ENCODE measurements at places on chromosomes 6 and 20.

DNA sequence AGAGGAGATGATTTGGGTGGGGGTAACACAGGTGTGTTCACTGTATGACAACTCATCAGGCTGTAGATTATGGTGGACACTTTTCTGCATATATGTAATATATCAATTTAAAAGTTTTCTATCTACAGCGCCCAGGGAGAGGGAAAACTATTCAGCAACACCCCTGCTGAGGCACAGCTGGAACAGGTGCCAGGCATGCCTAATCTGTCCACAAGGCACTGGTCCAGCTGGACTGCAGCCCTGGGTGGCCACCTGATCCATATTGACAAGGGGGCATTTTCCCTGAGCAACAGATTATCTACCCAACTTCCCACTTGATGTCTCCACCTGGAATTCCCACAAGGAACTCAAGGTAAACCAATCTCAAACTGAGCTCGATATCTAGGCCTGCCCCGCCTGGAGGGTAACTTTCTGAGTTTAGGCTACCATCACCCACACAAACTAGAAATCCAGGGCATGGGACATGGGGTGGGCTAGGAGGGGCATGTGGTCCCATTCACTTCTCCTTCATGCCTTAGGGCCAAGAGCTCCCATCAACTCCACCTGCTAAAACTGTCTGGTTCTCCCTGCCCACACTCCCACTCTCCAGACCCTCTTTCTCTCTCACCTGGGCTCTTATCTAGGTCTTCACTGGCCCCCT lies 4.6 kb downstream of the SLC22A16 start:
- DNase-seq = no peak

DNA sequence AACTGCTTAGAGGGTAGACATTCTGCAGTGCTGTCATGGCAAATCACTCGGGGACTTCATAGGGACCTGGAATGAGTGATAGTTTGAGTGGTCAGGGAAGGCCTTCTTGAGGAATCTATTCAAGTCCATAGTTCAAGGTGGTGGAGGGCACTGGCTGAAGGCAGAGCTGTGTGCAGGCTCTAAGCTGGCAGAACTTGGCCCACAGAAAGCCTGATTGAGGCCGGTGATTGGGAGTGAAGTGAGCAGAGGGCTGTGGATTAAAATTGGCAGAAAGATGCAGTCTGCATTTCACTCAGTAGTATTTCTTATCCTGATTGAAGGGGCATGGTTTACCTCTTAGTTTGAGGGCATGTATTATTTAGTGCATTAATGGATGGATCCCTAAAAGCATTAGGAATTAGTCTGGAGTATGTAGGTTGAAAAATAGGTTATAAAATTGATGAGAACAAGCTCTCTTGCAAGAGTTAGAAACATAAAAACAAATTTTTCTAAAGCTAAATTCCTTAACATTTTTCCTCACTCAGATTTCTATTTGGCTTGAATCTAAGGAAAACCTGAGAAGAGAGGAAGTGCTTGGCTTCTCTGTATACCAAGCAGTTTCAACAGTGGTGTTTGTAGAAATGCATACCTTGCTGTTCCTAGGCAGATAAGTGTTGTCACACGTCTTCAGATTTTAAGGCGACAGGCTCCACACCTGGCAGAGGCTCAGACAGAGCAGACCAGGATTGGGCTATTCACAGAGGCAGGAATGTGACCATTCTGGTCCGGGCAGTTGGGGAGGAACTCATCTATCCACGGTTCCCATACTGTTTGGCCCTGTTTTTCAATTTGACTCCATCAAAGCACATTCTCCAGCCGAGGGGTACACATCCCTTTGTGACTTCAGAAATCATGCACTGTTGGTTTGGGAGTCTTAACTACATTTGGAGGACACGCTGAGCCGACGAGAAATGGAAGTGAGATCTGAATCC lies 45.2 kb downstream of the UTRN start:
- DNase-seq = no peak

DNA sequence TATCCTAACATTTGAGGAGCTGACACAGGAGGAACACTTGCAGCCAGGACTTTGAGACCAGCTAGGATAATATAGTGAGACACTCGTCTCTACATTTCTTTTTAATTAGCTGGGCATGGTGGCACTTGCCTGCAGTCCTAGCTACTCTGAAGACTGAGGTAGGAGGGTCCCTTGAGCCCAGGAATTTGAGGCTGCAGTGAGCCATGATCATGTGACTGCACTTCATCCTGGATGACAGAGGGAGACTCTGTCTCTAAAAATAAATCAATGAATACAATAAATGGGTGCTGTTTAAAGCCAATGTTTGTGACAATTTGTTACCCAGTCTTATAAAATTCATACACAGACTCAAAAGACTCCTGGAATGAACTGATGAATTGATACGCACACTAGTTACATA lies 1.8 kb upstream of the HLA-G start:
- DNase-seq = no peak

- peak; percentile 56 for DNase-seq
These were observed 336.9 kb downstream of the CD83 start for GRCh38 chr6:14454473-14454775.

Measured in activated CD4-positive, alpha-beta T cell treated with anti-CD3 and anti-CD28 coated beads, Interleukin-2, amount 50 U/mL, for 16 hours (primary cell).